Activated CD4-positive, alpha-beta memory T cell treated with anti-CD3 and anti-CD28 coated beads, Interleukin-2, amount 10 ng/mL, durations not matched to agents 7 days and 5 days (primary cell): ENCODE measurements at places on chromosomes 12 and 14. TPM values are rescaled to one million over a fixed set of nuclear protein-coding genes. Genes with fewer than 3 reads are reported as not detected.
A peak's percentile ranks its signal among the peaks of the same experiment; 100 is the strongest.

- H3K36me3 ChIP-seq, result no peaks in the 10 kb centered on the region
- no peak for DNase-seq
- H3K27ac ChIP-seq, result no peak overlapping the region
- no peak overlapping the region for H3K4me3 ChIP-seq
Observed at GRCh38 chr12:31471823-31472222, 119.1 kb downstream of the DENND5B start.

The SMIM41 gene
- not detected for total RNA-seq

GRCh38 chr12:40614923-40615322 is 77.3 kb upstream of the CNTN1 start:
- no peaks in the 10 kb centered on the region for H3K27me3 ChIP-seq
- H3K4me3 ChIP-seq, result no peak overlapping the region
- H3K36me3 ChIP-seq, result no peaks in the 10 kb centered on the region

- no peak for DNase-seq
- no peaks in the 10 kb centered on the region for H3K36me3 ChIP-seq
- H3K27ac ChIP-seq, result no peak overlapping the region
- H3K27me3 ChIP-seq, result peaks cover 6% of the 10 kb centered on the region
- no peaks in the 10 kb centered on the region for H3K4me1 ChIP-seq
- no peak overlapping the region for H3K4me3 ChIP-seq
Observed at GRCh38 chr14:50967790-50968189, 23.5 kb upstream of the PYGL start.

DNA sequence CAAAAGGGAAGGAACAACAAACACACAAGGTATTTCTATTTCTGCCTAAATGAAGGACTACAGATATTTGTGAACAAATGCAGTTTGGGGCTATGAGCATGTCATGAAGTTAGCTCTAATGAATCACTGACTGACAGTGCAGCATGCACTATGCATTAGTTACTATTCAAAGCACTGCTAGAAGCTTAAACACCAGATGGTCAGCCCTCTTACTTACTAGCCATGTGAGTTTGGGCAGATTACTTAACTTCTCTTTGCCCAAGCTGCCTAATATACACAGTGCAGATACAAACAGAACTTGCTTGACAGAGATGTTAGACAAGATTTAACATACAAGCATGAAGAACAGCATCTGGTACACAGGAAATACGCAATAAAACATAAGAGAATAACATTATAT is 96.0 kb downstream of the ATXN2 start:
- no peaks in the 10 kb centered on the region for H3K27me3 ChIP-seq
- DNase-seq, result no peak
- H3K36me3 ChIP-seq, result peaks cover 28% of the 10 kb centered on the region
- no peak overlapping the region for H3K27ac ChIP-seq
- H3K4me3 ChIP-seq, result no peak overlapping the region

DNA sequence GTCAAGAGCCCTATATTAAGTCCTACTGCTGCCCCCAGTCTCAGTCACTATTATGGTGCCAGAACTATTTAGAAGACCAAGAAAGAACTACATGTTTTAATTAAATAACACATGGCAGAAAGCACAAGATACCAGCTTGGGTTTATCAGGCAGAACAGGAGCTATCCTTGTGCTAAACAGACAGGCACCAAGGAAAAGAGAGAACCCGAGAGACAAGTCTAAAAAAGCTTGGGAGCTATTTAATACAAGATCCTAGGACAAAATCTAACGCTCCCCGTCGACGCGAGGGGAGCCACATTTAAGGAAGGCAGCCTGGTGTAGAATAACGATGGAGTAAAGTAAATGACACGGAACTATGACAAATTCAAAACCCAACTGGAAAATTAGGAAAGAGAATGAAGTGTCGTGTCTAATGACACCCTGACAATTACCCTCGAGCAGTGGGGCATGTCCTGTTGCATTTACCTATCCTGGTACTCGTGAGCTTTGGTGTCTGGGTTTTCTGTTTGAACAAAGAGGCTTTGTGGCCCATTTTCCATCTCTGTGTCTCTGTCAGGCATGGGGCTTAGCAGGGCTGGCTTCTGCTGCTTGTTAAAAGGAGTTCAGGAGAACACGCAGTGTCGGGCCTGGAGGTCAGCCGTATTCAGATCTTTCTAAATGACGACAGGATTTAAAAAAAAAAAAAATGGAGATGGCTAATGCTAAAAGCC is 140.6 kb downstream of the ETNK1 start:
- H3K4me3 ChIP-seq, result no peak overlapping the region
- DNase-seq, result no peak
- no peaks in the 10 kb centered on the region for H3K36me3 ChIP-seq
- H3K27ac ChIP-seq, result no peak overlapping the region
- H3K27me3 ChIP-seq, result no peaks in the 10 kb centered on the region

The CLEC6A gene
- total RNA-seq, result not detected

DNA sequence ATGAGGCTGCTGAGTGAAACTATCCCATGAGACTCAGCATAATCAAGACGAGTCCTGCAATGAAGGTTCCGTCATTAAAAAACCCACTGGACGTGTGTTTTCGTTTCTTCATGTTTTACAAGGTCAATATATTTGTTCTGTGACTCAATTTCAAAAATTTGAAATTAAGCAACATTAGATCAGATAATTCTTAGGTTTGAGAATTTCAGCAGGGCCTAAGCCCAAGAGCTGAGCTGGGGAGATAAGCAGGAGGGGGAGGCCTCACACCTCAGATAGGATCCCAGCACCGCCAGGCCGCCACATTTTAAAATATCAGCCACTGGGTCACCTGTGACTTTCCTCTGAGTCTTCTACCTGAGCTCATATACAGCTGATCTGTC is 13.3 kb downstream of the STX2 start:
- H3K4me3 ChIP-seq, result no peak overlapping the region
- peaks cover 21% of the 10 kb centered on the region for H3K4me1 ChIP-seq
- no peak overlapping the region for H3K27ac ChIP-seq
- no peaks in the 10 kb centered on the region for H3K27me3 ChIP-seq

The PLEKHG7 gene
- 0.05 TPM for total RNA-seq

DNA sequence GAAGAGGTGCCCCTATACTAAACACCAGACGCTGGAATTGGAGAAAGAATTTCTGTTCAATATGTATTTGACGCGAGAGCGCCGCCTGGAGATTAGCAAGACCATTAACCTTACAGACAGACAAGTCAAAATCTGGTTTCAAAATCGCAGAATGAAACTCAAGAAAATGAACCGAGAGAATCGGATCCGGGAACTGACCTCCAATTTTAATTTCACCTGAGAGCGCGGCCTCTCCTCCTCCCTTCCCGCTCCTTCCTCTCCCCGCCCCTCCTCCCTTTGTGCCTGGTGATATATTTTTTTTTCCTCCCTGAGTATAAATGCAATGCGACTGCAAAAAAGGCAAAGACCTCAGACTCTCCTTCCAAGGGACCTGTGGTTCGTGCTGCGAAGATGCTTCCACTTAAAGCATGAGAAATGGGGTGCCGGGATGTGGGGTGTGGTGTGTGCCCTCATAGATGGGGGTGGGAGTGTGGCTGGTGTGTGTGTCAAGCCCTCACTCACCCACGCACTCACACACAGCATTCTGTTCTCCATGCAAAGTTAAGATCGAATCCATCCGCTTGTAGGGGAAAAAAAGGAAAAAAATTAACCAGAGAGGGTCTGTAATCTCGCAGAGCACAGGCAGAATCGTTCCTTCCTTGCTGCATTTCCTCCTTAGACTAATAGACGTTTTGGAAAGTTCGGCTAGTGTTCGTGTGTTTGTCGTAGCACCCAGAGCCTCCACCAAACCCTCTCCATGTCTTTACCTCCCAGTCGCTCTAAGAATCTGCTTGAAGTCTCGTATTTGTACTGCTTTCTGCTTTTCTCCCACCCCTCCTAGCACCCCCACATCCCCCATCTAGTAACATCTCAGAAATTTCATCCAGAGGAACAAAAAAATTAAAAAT is 4.5 kb downstream of the HOXC10 start:
- peak overlapping the region; percentile 18 for H3K4me3 ChIP-seq
- peaks cover 96% of the 10 kb centered on the region for H3K27me3 ChIP-seq
- H3K4me1 ChIP-seq, result peaks cover 37% of the 10 kb centered on the region
- no peak overlapping the region for H3K27ac ChIP-seq

- H3K27ac ChIP-seq, result no peak overlapping the region
- H3K36me3 ChIP-seq, result no peaks in the 10 kb centered on the region
- no peak overlapping the region for H3K4me3 ChIP-seq
Observed at GRCh38 chr12:67618303-67618702, 30.2 kb upstream of the DYRK2 start.

The SLC25A29 gene
- total RNA-seq, result 8.2 TPM

DNA sequence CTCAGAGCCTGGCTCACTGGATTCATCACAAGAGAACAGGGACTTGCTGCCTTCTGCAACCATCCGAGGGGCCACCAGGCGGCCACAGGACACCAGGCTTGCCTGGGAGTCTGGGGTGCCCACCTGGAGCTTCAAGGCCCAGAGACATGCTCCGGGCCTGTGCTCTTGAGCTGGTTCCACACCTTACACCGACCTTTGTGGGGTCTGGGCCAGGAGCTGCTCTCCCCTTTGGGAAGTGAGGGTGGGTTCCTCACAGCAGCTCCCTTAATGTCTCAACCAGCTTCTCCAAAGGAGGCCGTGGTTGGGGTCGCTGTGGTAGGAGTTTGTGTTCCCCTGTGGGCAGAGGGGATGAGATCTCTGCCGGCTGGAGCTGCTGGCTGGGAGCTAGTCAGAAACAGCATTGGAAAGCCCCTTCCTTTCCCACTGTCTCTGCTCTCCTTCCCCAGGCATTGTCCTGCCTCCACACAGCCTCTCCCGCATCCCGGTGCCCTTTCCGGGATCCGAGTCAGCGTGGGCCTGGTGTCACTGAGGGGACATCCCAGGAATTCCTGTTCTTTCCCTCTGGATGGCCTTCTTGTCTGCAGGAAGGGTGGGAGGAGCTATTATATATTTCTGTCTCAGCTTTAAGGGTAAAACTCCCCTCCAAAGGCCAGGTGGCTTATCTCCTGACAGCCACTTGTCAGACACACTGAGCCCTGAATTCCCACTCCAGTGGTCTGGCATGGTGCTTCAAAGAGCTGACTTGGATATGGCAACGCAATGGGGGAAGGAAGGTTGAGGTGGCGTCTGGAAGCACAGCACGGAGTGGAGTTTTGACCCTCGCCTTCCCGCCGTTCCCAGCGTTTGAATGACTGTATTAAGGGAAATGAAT is 5.1 kb upstream of the PAPLN start:
- H3K4me1 ChIP-seq, result peaks cover 11% of the 10 kb centered on the region
- no peak overlapping the region for H3K27ac ChIP-seq
- DNase-seq, result no peak
- no peak overlapping the region for H3K4me3 ChIP-seq
- peaks cover 6% of the 10 kb centered on the region for H3K36me3 ChIP-seq

DNA sequence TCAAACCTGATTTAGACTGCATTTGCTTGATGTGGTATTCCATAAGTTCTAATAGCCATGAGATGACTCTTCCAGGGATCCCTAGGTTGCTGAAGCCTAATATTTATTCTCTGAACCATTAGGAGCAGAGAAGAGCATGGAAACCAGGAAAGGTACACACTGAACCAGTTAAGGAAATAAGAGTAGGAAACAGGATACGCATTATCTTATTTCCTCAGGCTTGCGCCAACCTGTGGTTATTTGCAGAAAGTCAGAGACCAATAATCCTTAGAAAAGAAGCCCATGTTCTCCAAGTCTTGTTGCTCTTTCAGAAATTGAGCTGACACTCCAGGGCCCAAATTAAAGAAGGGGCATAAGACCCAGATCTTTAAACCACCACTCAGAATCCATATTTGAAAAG is 41.8 kb upstream of the SMUG1 start:
- H3K27ac ChIP-seq, result no peak overlapping the region
- peaks cover 10% of the 10 kb centered on the region for H3K4me1 ChIP-seq
- H3K4me3 ChIP-seq, result no peak overlapping the region
- DNase-seq, result no peak
- H3K27me3 ChIP-seq, result no peaks in the 10 kb centered on the region

- no peaks in the 10 kb centered on the region for H3K27me3 ChIP-seq
- no peaks in the 10 kb centered on the region for H3K36me3 ChIP-seq
- H3K4me1 ChIP-seq, result no peaks in the 10 kb centered on the region
- H3K4me3 ChIP-seq, result no peak overlapping the region
Observed at GRCh38 chr12:84920331-84920730, 7.7 kb upstream of the SLC6A15 start.

DNA sequence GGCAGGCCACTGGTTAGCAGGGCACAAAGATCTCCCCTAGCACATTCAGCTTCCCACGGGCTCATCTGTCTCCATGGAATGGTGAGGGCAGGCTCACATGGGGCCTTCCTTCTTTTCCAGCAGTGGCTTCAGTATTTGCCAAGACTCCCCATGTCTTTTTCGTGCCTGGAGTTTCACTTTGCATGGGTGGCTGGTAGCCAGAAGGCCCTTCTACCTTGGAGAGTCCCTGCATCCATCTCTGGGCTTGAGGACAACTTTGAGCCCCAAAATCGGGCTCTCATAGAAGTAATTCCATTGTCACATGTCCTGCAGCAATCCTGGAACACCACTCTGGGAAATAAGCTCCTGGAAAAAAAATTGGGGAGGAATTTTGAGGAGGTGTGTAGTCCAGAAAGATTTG is 42.1 kb downstream of the NFKBIA start:
- no peak overlapping the region for H3K27ac ChIP-seq
- H3K4me3 ChIP-seq, result no peak overlapping the region
- H3K4me1 ChIP-seq, result peaks cover 23% of the 10 kb centered on the region

- H3K4me1 ChIP-seq, result peaks cover 30% of the 10 kb centered on the region
- H3K27ac ChIP-seq, result no peak overlapping the region
- H3K36me3 ChIP-seq, result peaks cover 7% of the 10 kb centered on the region
- H3K27me3 ChIP-seq, result no peaks in the 10 kb centered on the region
Observed at GRCh38 chr14:73452341-73453186, 5.8 kb downstream of the NUMB start.

DNA sequence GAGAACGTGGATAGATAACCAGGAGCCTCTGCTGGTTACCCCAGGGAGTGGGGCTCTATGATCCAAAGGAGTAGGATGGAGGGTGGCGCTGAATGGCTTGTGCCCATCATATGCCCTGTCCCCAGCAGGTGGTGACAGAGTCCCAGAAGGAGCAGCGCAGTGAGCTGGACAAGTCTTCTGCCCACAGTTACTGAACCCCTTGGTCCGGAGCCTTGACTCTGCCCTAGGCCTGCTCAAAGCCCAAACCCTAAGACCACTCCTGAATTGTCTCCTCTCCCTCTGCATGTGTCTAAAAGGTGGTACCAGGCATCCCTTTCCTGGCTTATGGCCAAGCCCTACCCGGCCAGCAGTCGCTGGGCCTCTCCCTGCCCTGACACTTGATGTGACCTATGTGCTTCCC is 3.2 kb downstream of the PRPH start:
- H3K27ac ChIP-seq, result no peak overlapping the region
- H3K27me3 ChIP-seq, result peaks cover 54% of the 10 kb centered on the region
- DNase-seq, result no peak
- H3K4me1 ChIP-seq, result peaks cover 40% of the 10 kb centered on the region

GRCh38 chr14:93936245-93936644 is 9.1 kb downstream of the FAM181A start:
- H3K4me1 ChIP-seq, result peaks cover 29% of the 10 kb centered on the region
- no peak overlapping the region for H3K27ac ChIP-seq
- H3K36me3 ChIP-seq, result peaks cover 76% of the 10 kb centered on the region

The OVCH1 gene
- total RNA-seq, result not detected
